ENCODE measurements at places on chromosomes 7 and 10.

- no peak for DNase-seq
These were observed 336.3 kb downstream of the KCNMA1 start for GRCh38 chr10:77301305-77301730.

- no peak for DNase-seq
These were observed 12.1 kb downstream of the RFC2 start for GRCh38 chr7:74242122-74242443.

- no peak for DNase-seq
These were observed 507.8 kb upstream of the MKI67 start for GRCh38 chr10:128633864-128634540.

- DNase-seq: no peak
These were observed 5.3 kb upstream of the IL2RA start for GRCh38 chr10:6067457-6067856.

- DNase-seq: peak; percentile 52
These were observed 94.0 kb upstream of the ZMIZ1 start for GRCh38 chr10:78974617-78975317.

GRCh38 chr10:33331379-33331694 is 3.1 kb downstream of the NRP1 start:
- no peak for DNase-seq

DNA sequence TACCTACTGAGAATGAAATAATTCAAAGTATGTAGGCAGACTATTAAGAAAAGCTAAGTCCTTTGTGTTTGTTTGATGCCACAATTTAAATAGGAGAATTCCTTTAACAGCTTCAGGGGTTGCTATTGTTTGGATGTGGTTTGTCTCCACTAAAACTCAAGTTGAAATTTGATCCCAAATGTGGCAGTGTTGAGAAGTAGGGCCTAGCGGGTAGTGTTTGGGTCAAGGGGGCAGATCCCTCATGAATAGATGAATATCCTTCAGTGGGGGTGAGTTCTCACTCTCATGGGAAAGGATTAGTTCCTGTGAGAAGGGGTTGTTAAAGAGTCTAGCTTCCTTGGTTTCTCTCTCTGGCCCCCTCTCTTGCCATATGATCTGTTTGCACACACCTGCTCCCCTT is 97.0 kb downstream of the HGF start:
- DNase-seq: no peak

GRCh38 chr10:17003651-17004286 is 125.8 kb downstream of the CUBN start:
- DNase-seq: no peak

GRCh38 chr10:16441173-16441840 is 4.5 kb downstream of the PTER start:
- DNase-seq: no peak

GRCh38 chr10:95505084-95505610 is 56.0 kb downstream of the SORBS1 start:
- DNase-seq: no peak

DNA sequence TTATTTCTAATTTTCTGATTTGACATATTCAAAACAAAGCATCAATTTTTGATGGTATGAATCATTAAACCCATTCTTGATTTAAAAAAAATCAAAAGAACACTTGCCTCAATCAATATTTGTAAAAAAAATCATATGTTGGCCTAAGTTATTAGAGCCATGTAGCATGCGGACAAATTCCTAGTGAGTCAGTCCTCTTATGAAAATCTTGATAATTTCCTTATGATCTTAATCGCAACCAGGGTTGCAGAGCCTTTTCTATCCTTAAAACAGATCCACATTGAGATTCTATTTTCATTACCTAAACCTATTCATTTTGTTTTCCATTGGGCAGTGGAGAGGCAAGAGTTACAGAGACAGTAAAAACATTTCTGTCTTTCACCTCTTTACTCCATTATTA is 203.2 kb downstream of the ARL4A start:
- DNase-seq: no peak

DNA sequence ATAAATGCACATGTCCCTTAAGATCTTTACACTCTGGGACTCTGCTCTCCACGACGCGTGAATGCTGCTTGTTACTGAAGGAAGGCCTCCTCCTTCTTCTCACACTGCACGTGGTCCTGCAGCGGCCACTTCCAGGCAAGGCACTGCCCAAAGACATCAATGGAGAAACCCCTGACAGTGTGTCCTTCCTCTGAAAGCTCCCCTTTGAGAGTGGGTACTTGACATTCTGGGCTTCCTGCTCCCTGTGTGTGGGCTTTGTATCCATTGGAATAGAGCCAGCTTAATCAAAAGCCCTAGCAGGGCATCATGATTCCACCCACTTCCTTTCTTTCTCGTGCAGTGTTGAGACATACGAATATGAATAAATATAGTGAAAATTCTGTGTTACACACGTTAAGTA is 69.7 kb upstream of the STK17A start:
- DNase-seq: peak; percentile 24

DNA sequence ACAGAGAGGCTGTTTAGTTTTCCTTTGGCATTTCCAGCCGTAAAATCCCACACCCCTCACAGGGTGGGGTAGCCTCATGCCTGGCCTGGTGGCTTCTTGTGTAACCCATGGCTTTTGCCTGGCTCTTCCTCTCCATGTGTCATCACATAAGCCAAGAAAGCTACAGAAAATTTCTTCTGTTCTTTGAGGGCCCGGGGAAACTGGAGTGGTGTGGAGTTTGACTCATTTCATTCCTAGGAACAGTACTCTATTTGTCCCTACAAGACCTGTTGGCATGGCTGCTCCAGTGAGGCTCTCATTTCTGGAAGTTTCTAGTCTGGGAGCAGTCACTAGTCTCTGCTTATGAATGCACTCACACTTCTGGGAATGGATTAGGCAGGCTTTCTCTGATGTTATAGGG is 523.9 kb downstream of the SUGCT start:
- DNase-seq: no peak

GRCh38 chr7:44292876-44293560 is 32.4 kb downstream of the CAMK2B start:
- DNase-seq: peak; percentile 6

- DNase-seq: no peak
These were observed 425.3 kb downstream of the PARD3 start for GRCh38 chr10:34389801-34390200.

DNA sequence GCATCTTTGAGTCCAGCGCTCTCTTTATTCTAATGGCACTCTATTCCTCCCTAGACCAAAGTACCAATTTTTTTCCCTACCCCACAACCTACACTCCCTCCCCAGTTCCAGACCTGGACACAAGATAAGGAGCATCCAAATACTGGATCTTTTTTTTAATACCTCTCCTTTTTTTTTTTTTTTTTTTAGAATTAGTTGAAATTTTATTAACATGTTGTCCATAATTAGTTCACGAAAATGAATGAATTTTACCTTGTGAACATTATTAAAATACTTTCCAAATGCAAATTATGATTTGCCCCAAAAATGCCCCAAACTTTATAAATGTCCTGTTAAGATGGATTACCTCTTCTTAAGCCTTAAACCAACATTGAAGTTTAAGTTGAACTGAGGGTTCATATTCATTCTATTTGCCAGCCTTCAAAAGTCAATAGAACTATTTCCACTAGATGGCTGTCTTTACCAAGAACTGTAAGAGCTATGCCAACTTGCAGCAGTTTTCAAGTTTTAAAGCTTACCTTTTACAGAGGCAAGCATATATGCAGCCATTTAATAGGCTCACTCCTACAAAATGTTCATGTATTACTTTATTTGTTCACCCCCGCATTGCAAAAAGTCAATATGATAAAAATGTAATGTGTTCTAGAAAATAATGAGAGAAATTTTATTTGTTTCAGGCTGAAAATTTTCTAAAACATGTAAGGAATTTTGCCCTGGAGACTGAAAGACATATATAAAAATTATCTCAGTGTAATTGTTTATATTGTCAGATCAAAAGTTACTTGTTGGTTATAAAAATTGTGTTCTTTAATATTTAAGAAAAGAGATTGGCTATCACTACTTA is 39.7 kb upstream of the TNKS2 start:
- no peak for DNase-seq

GRCh38 chr7:15007507-15007906 is 105.0 kb upstream of the DGKB start:
- DNase-seq: no peak

- no peak for DNase-seq
These were observed 111.0 kb downstream of the TCF7L2 start for GRCh38 chr10:113061054-113061430.

DNA sequence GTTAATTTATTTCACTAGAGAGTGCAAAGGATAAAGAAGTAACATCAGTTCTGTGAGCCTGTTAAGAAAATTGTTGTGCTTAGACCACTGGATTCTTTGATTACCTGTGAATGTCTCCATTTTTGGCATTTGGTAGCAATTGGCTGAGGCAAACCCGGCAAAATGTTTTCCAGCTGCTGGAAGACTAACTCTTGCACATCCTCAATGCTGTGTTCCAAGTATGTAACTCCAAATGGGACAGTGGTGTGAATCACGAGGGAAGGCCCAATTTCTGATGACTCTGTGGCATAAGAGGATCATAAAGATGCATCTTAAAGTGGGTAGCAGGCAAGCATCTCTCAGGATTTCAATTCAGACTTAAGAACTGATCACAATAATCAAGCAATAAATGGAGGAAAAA is 268.8 kb downstream of the RNLS start:
- no peak for DNase-seq

- no peak for DNase-seq
These were observed 924.7 kb upstream of the CELF2 start for GRCh38 chr10:10093021-10093420.

GRCh38 chr10:128337860-128338378 is 211.7 kb upstream of the MKI67 start:
- DNase-seq: no peak

Data from head of caudate nucleus (tissue), 42 donors.